T follicular helper cell (primary cell): ENCODE measurements at places on chromosomes 2 and 18.
A peak's percentile ranks its signal among the peaks of the same experiment; 100 is the strongest.

DNA sequence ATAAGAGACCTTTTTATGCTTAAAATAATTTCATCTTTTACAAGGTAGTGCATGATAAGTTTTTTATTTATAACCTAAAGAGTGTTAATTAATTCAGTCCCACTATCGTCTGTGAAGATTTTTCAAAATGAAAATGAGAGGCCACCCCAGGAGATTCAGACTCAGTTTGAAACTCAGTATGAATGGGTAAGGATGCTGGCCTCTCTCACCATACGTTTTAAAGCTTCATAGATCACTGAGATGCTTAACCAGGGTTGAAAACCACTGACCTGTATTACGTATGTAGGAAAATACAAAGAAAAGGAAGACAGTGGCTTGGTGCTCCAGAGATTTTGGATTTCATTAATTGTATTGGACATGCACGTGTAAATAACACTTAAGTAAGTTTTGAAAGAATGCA, 278.7 kb downstream of the FSIP2 start:
- no peak for DNase-seq

DNA sequence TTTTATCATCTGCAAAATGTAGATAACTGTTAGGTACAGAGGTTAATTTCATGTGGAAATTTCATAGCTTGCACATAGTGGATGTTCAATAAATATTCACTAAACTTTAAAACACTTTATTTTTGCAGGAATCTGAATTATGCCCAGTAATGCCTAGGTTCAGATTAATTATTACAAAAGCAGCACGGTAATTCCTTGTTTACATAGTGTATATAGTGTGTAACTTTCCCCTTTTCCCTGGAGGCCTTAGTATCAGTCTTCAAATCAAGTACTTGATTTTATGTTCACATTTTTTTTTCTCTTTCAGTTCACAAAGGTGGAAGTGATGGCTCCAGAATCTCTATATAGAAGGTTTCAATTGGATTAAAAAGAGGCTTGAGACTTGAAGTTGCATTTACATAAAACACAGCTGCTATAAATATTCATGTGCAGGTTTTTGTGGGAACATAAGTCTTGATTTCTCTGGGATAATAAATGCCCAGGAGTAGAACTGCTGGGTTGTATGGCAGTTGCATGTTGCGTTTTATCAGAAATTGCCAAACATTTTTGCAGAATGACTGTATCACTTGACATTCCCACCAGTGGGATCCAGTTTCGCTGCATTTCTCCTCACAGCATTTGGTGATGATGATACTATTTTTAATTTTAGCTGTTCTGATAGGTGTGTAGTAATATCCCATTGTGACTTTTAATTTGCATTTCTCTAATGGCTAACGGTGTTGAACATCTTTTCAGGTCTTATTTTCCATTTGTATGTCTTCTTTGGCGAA, 27.6 kb upstream of the LGALSL start:
- no peak for DNase-seq

GRCh38 chr18:74921057-74921820, 287.7 kb downstream of the PTGR3 start:
- DNase-seq: no peak

DNA sequence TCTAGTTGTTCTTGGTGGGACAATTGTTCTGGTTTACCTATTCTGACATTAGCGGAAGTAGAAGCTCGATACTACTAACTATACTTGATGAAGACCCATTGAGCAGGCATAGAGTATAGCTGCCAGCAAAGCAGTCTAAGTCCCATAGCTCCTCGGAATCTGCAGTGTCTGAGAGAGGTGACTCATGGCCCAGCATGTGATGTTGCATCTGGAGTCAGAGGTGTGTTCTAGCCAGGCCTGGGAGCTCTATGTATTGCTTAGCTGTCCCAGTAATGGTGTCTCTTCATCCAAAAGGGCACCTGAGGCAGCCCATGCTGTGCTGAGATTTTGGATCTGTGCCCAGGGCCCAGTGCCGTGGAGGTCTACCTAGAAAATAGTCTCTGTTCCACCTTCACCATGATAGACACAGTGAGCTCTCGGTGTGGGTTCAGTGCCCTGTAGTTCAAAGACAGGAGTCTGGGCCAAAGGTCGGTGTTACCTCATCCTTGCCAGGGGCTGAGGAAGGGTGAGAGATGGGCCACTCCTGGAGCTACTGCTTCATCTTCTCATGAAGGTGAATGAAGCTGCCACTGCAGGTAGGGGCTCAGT, 47.3 kb downstream of the MEX3C start:
- DNase-seq: no peak

- DNase-seq: no peak
These were observed 4.5 kb downstream of the RBMS1 start for GRCh38 chr2:160489111-160489510.

DNA sequence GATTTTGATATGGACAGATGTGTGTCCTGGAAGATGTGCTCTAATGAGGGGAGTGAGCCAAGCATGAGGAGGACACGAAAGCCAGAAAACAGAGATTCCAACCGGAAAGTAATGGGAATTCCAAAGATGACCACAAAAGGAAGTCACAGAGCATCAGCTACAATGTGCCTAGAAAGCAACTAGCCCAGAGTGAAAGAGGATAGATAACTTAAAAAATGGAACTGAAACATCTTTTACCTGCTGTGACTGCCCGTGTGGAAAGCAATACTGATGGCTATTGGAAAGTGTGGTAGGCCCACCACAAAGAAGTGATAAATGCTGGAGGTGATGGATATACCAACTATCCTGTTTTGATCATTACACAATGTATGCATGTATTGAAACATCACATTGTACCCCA, 21.6 kb downstream of the DNMT3A start:
- DNase-seq: no peak

- DNase-seq: no peak
These were observed 763 bp upstream of the OLA1 start for GRCh38 chr2:174248998-174249592.

- no peak for DNase-seq
These were observed 66.7 kb downstream of the ETAA1 start for GRCh38 chr2:67463810-67464209.

GRCh38 chr2:74391209-74391579, 11.1 kb upstream of the DCTN1 start:
- DNase-seq: no peak

DNA sequence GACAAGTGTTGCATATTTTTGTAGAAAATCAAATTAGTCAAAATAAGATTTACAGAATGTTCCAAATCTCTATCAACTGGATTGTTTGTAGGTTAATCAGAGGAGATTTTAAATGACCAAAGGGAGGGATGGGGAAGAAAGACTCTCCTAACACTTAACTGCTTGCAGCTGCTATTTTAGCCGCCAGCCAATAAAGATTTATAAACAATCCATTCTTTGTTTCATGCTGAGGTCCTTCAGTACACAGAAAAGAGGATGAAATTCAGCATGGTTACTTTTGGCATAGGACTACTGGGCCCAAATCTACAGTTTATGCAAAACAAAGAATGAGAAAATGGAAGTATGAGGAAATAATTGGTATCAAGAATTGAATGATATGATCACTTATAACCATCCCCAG, 86.4 kb upstream of the FN1 start:
- DNase-seq: no peak

GRCh38 chr2:171158790-171159371, 1.8 kb downstream of the TLK1 start:
- DNase-seq: no peak

GRCh38 chr2:10258326-10258725, 44.4 kb upstream of the HPCAL1 start:
- DNase-seq: no peak

DNA sequence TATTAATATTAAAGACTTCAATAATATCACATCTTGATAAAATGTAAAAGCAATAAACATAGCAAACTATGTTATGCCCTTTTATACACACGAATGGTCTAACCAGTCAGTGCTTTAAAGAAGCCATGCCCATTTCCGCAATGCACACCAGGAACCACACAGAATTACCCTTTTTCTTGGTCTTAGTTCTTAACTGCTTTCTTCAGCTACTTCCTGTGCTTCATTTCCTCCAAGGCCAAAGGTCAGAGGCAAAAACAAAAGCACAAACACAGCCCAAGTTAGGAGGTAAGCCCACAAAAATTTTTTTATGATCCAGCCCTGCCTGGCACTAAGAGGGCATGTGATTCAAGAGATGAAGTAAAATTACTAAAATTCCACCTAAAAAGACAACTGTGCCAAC, 267.2 kb downstream of the FBXO15 start:
- no peak for DNase-seq

- DNase-seq: no peak
These were observed 30.0 kb downstream of the CRIM1 start for GRCh38 chr2:36385603-36386002.

GRCh38 chr2:169034256-169034655, 3.1 kb upstream of the ABCB11 start:
- DNase-seq: no peak

DNA sequence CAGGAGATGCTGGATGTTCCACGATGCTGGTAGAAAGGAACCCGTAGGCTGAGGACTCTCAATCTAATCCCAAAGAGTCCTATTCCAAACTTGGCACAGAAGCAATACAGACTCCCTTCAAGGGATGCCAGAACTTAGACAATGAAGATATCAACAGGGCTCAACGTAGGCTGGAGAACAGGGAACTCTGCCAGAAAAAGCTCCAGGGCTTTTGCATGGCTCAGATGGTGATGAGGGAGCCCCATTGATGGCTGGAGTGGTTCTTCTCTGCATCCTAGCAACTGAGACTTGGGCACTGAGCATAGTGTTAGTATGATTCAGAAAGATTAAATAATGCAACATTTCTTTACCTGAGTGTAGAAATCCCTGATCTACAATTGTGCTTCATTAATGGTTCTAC, 117.2 kb upstream of the NCK2 start:
- no peak for DNase-seq

GRCh38 chr18:79962311-79962710, 2.1 kb upstream of the HSBP1L1 start:
- no peak for DNase-seq

DNA sequence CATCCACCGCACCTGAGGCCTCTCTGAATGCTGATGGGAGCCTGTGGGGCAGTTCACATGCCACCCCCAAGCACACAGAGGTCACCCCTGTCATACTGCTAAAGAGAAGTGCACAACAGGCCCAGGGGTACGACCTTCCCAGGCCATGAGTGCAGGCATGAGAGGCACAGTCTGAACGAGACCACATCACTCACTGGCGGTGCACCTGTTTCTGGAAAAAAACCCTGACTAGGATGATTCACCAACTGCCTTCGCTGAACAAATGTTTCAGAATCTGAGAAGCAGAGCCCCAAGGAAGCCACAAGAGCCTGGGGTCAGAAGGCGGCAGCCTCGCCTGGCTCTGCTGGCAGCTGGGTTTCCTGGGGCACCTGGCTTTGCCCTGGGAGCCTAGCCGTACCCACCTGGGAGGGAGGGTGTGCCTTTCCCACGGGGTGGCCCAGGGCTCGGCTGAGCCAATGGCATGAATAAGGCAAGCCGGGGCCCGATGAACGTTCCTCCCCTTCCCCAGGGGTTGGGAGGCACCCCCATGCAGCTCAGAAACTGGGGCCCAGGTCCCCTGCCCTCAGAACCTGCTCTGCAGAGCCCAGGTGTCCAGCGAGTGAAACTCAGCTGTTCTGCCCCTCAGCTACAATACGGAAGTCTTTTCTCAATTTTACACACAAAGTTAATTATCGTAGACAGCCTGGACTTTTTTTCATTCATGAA, 73.8 kb downstream of the HDAC4 start:
- DNase-seq: peak; percentile 69

DNA sequence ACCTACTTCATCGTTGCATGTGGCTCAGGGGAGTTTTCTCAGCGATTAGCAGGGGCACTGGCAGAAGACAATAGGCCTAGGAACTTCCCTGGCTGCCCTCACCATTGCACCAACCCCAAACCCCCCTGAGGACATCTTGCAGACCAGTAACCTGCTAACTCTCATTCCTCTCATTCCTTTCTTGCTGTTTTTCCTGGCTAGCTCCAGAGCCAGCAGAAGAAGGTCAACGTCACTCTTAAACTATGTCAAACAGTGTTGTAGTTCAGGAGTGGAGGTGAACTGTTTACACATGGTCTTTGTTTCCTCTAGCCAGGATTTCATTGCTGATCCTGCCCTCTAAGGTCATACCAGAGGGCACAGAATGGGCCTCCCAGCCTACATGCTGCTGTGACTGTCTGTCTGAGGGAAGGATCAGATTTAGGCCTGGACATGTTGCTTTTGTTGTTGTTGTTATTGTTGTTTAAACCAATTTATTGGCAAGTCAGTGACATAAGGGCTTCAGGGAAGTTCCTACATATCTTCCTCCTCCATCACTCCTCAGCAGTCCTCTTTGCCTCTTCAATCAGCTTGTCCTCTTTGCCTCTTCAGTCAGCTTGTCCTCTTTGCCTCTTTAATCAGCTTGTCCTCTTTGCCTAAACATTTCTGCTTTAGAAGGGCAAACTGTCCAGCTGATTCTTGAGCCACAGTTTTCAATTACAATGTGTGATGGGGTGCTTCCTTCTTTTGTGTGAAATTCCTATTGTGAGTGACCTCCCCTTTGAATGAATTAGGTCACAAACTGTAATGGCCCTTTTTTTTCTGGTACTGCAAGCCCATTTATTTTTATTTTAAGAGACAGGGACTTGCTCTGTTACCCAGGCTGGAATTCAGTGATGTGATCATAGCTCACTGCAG, 471.9 kb upstream of the TNP1 start:
- no peak for DNase-seq

DNA sequence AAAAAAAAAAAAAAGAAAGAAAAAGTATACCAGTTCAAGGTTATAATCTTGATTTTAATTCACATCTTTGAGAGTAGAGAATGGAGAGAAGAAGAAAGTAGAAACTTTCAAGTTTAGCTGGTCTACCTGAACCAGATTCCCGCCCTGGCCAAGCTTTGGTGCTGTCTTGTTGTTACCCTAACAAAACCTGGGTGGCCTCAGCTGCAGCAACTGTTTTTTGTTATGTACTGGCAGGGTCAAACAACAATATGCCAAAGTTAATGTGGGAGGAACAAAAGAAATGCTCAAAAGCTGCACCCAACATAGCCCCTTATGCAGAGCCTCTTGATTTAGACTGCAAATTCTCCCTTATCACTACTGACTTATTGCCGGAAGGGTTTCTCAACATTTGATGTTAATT, 165.3 kb upstream of the TFPI start:
- DNase-seq: no peak

- no peak for DNase-seq
These were observed 60.7 kb upstream of the CAVIN2 start for GRCh38 chr2:191907545-191907944.

DNA sequence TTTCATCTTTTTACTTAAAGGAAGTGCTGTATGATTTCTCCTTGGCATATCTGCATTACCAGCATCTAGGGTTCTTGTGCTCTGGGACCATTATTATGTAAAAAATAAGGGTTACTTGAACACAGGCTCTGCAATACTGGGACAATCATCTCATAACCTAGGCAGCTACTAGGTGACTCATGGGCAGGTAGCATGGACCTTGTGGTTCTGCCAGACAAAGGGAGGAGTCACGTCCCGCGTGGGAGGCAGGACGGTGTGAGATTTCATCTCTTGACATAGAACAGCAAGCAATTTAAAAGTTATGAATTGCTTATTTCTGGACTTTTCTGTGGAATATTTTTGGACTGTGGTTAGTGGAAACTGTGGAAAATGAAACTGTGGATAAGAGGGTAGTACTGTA, 34.1 kb downstream of the ASAP2 start:
- no peak for DNase-seq
